Smooth muscle cell of the brain vasculature (primary cell): ENCODE measurements at places on chromosomes 3 and 15.

- no peak for DNase-seq
Measured at GRCh38 chr3:94272016-94272415, 209.2 kb downstream of the NSUN3 start.

GRCh38 chr15:100686725-100687473, 84.5 kb downstream of the ASB7 start:
- no peak for DNase-seq

DNA sequence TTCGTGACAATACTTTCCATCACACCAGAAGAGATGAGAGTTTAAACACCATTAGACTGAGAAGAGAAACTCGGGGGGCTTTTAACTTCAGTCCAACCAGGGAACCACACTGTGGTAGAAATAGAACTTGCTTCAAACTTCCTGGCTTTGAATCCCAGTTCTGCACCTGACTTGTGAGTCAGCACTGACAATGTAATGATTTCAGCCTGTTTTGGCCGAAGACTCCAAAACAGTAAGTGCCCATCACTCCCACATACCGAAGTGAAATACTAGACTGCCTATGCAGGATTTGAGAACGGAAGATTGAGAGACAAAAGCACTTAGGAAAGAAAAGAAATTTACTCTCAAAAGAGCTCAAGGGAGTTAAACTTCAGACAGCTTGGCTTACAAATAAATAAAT, 27.0 kb downstream of the C2CD4B start:
- DNase-seq: peak; percentile 9

- DNase-seq: no peak
Measured at GRCh38 chr3:188573291-188573940, 419.5 kb downstream of the LPP start.

GRCh38 chr15:85463976-85464375, 83.6 kb downstream of the AKAP13 start:
- DNase-seq: no peak

GRCh38 chr3:33130144-33130543, 16.3 kb downstream of the CRTAP start:
- no peak for DNase-seq

DNA sequence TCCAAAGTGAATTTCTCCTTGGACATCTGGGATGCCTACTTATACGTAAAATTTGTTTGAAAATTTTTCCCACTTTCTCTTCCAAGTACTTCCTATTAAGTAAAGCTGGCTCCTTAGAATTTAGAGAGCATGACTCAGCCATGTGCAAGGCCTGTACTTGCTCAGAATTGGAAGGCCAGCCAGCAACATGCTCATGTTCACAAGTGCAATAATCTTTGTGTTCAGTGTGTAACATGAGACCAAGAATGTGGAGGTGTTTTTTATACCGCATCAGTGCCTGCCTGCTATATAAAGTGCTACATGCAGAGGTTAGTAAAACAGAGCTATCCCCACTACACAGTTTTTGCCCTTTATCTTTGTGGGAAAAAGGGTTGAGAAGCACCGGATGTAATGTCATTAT, 151.9 kb upstream of the FEZF2 start:
- no peak for DNase-seq

- no peak for DNase-seq
Measured at GRCh38 chr3:69326855-69327300, 59.0 kb downstream of the FRMD4B start.

- no peak for DNase-seq
Measured at GRCh38 chr3:152352554-152352953, 83.8 kb downstream of the MBNL1 start.

- DNase-seq: no peak
Measured at GRCh38 chr15:36401586-36401966, 177.8 kb upstream of the CDIN1 start.

GRCh38 chr15:79929412-79929811, 32.6 kb upstream of the MTHFS start:
- no peak for DNase-seq

GRCh38 chr15:83204697-83205096, 2.9 kb downstream of the HDGFL3 start:
- no peak for DNase-seq

DNA sequence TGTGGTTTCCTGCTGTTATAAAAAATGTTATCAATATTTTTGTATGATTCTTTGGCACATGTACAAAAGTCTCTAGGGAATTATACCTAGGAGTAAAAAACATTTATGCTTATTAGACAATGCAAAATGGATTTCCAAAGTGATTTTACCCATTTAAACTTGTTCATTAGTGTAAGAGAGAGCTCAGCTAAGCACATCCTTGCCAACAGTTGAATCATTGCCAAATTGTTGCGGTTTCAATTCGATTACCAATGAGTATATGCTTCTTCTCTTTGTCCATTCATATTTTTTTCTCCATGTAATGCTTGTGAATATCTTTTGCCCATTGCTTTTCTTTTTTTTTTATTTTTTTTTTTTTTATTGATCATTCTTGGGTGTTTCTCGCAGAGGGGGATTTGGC, 17.2 kb downstream of the CASR start:
- DNase-seq: no peak

- DNase-seq: no peak
Measured at GRCh38 chr3:69441040-69441439, 55.2 kb upstream of the FRMD4B start.

DNA sequence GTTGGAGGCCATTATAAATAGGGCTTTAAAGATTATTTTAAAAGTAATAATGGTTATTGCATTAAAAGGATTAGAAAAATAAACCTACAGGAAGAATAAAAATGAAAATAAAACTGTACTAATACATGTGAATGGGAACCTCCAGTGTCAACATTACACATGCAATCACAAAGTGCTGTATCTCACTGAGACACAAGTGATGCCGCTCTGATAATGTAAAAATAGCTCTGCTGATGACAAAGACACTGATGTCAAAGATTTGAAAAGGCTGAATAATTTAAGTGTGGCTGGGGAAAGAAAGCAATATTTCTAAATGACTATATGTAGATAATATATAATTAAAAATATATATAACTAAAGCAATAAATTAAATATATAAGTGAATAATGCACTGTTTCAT, 129.1 kb upstream of the RAP2B start:
- no peak for DNase-seq

GRCh38 chr15:88894819-88895767, at the start of gene HAPLN3:
Gene HAPLN3 (minus strand): TSS chr15:88895544. CDS start chr15:88887298, 8,246 bp downstream.
- no peak for DNase-seq

DNA sequence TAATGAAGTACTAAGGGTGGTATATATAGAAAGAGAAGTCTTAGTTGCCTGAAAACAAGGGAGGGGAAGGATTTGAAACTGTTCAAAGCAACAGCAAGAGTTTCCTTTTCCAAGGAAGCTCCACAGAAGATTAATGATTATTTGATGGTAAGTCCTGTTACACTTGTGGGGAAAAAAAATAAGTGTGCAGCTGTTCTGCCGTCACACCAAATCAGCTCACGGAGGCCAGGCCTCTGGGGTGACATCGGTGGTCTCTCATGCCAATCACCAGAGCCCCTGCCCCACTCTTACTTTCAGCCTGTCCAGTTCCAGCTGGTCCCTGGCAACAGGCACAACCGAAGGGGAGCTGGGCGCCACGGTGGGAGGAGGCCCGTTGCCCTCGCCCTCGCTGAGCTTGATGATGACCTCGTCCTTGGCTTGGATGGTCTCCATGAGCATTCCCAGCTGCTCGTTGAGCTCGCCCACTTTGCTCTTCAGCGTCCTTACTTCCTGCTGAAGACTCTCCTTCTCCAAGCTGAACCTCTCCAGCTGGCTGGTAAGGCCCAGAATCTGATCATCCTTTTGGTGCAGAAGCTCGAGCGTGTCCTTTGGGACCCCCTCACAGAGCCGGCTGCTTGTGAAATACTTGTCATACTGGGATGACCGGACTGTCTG, 53.5 kb downstream of the TBC1D2B start:
- DNase-seq: no peak

DNA sequence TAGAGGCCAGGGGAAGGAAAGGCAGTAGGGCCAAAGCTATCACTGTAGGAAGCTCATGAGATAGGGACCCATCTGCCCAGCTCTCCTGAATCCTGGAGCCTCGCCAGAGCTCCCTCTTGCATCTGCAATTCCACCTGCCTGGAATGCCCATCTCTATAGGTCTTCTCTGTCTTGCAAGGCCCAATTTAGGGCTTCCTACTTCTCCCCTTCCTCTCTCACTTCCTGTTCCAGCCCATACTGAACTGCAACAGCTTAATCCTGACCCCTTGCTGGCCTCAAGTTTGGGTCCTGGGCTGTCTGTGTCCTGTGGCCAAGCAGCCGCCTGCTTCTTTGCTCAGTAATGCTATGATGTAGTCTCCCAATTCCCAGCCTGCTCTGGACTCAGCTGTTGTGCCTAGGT, 3.6 kb upstream of the PTPN23 start:
- DNase-seq: no peak

GRCh38 chr3:24471486-24471885, 23.2 kb downstream of the THRB start:
- DNase-seq: no peak

DNA sequence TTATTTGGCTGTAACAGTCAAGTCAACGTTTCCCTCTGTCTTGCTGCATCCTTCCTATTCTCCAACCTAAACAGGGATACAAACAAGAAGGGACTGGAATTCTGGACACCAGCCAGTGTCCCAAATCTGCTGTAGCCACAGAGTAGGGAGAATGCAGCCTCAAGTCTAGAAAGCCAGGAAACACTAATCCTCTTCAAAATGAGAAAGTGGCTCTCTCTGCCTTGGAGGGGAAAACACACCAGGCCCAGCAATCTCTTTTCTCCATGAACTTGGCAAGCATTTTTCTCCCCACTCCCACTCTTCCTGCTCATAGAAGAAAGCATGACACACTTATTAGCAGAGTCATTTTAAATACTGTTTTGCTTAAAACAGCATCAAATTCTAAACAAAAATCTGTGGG, 781.7 kb downstream of the SQOR start:
- DNase-seq: no peak

GRCh38 chr3:149455989-149456388, 18.5 kb upstream of the TM4SF4 start:
- DNase-seq: no peak

DNA sequence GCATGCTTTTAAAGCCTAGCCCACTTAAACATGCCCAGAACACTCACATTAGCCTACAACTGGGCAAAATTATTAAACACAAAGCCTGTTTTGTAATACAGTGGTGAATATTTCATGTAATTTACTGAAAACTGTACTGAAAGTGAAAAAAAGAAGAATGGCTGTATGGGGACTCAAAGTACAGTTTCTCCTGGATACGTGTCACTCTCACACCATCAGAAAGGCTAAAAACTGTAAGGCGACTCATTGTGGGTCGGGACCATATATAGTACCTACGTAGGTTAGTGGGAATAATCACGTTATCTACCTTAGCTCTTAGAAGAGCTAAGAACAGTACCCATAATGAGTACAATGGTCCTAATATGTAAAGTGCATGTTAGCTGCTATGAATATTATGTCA, 80.2 kb upstream of the SPATA12 start:
- DNase-seq: no peak

- DNase-seq: no peak
Measured at GRCh38 chr3:194536871-194537637, 50.3 kb upstream of the ATP13A3 start.

DNA sequence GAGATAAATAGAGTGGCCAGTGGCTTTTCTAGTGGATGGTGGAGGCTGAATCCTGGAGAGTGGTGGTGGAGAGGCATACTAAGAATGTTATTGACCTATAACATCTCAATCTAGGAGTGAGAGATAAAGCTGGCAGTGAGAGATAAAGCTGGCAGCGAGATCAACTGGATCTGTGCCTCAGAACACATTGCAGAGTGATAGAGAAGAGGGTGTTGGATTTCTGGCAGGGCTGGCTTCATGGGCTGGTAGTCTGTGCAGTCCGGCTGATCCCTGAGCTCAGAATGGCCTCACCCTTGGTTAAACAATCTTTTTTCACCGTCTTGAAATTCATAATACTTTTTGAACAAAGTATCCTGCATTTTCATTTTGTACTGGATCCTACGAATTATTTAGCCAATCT, 221.2 kb downstream of the NLGN1 start:
- DNase-seq: no peak

DNA sequence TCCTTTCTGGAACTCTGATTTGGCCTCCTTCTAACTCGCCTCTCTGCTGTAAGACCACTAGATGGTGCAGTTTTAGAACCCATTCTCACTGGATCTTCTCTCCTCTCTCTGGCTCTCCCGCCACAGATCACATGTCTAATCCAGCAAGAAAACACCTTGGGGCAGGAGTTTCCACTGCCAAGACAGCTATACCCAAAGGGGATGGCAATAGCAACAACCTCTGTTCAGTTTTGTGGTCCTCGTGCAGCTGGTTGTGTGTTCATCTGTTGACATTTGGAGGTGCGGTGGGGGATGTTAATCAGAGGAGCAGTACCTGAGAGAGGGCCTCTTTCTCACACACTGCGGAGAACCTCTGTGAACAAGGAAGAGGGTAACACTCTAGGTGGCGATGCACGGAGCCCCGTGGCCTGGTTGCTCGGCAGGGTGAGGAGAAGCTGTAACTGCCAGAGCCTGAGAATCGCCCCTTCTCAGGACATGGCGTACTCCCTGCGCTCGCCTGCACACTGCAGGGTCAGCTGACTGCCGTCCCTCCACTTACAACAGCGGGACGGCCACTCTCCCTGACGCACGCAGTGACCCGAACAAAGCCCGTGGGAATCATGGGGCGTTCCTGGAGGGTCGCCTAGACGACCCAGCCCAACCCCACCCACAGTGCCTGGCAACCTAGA, at the start of gene TEX55:
TSS of gene TEX55 (plus strand) at position 666 of the 668 bp plus-strand sequence. CDS start 25 bp downstream, outside the sequence.
- no peak for DNase-seq

GRCh38 chr15:95025924-95026728, 794.8 kb downstream of the MCTP2 start:
- DNase-seq: peak; percentile 46

DNA sequence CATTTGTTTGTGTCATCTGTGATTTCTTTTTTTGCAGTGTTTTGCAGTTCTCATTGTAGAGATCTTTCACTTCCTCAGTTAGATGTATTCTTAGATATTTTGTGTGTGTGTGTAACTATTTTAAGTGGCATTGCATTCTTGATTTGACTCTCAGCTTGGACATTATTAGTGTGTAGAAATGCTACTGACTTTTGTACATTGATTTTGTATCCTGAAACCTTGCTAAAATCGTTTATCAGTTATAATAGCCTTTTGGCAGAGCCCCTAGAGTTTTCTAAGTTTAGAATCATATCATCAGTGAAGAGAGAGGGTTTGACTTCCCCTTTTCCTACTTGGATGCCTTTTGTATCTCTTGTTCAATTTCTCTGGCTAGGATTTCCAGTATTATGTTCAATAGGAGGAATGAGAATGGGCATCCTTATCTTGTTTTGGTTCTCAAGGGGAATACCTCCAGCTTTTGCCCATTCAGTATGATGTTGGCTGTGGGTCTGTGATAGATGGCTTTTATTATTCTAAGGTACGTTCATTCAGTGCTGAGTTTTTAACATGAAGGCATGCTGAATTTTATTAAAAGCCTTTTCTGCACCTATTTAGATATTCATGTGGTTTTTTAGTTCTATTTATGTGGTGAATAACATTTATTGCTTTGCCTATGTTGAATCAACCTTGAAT, 211.7 kb downstream of the MBNL1 start:
- no peak for DNase-seq

DNA sequence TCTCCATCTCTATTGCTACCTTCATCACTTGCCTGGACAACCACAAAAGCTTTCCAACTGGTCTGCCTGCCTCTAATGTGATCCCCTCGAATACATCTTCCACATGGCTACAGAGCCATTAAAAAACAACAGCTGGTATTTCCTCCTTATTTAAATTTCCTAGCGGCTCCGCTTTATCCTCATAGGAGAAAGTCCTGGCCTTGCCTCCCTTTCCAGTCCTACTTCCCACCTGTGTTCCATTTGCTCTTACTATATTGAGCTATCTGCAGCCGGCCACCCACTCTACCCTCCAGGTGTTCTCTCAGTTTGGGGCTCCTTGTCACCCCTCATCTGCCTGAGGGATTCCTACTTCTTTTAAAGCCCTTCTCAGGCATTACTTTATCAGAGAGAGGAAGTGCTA, 49.7 kb upstream of the TSPAN3 start:
- DNase-seq: no peak
